ENCODE measurements at places on chromosomes 4 and X. TPM values are rescaled to one million over a fixed set of nuclear protein-coding genes. Genes with fewer than 3 reads are reported as not detected.

The ENPP6 gene
- 0.02 TPM for polyA plus RNA-seq

The SPP1 gene
- 17.1 TPM for polyA plus RNA-seq

The CRMP1 gene
- polyA plus RNA-seq, result 2.2 TPM

The RBMXL3 gene
- not detected for polyA plus RNA-seq

The EXOC1L gene
- polyA plus RNA-seq, result 0.07 TPM

The HTN3 gene
- not detected for polyA plus RNA-seq

The ABCG2 gene
- polyA plus RNA-seq, result 0.89 TPM

The TEX13A gene
- polyA plus RNA-seq, result not detected

The GAGE12C gene
- not detected for polyA plus RNA-seq

The HSFX3 gene
- polyA plus RNA-seq, result not detected

The ADGRG2 gene
- polyA plus RNA-seq, result 7.6 TPM

The COL25A1 gene
- 0.32 TPM for polyA plus RNA-seq

The PPAT gene
- 2.7 TPM for polyA plus RNA-seq

The RHOXF2B gene
- polyA plus RNA-seq, result not detected

The TBC1D8B gene
- polyA plus RNA-seq, result 4.0 TPM

The SSX4B gene
- polyA plus RNA-seq, result not detected

The HAUS7 gene
- 22.3 TPM for polyA plus RNA-seq

The GYPE gene
- polyA plus RNA-seq, result 1.2 TPM

The AREG gene
- 38.4 TPM for polyA plus RNA-seq

The COL4A6 gene
- polyA plus RNA-seq, result 1.2 TPM

The HELQ gene
- polyA plus RNA-seq, result 9.7 TPM

The BEX2 gene
- polyA plus RNA-seq, result 3.9 TPM

The UGT2B11 gene
- polyA plus RNA-seq, result not detected

The ZNF185 gene
- polyA plus RNA-seq, result 3.6 TPM

The CXXC4 gene
- 0.92 TPM for polyA plus RNA-seq

The FGFRL1 gene
- polyA plus RNA-seq, result 142 TPM

The CENPI gene
- 0.16 TPM for polyA plus RNA-seq

The NPNT gene
- polyA plus RNA-seq, result 3.2 TPM

The TRPC3 gene
- 0.08 TPM for polyA plus RNA-seq

The GPR82 gene
- polyA plus RNA-seq, result 0.03 TPM

The FRG2 gene
- not detected for polyA plus RNA-seq

The IL13RA2 gene
- polyA plus RNA-seq, result 0.45 TPM

The GLRB gene
- polyA plus RNA-seq, result 5.2 TPM

The PDLIM3 gene
- polyA plus RNA-seq, result 16.1 TPM

The GC gene
- 0.49 TPM for polyA plus RNA-seq

The FNIP2 gene
- polyA plus RNA-seq, result 9.6 TPM

The GRIA3 gene
- 0.22 TPM for polyA plus RNA-seq

The MAGEC3 gene
- not detected for polyA plus RNA-seq
